NCI-H69 (cell line): ENCODE measurements at places on chromosomes 11 and 22.

DNA sequence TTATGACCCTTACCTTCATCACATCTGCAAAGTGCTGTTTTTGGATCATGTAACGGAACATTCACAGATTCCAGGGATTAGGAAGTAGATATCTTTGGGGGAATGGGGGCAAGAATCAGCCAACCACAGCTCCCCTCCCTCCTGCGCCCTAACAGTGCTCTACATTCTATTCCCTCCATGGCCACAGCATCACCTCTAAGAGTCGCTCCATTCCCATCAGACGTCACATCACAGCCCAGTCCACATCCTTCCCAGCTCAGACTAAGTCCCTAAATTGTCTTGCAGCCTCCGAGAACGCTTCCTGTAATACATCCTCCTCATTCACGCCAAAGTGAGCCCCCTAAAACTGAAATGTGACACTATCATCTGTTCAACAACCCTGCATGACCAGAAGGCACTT is 5.9 kb downstream of the SCGB1D1 start:
- no peak for DNase-seq

- peak; percentile 67 for DNase-seq
Observed at GRCh38 chr22:31488988-31489617, 539 bp downstream of the EIF4ENIF1 start.

DNA sequence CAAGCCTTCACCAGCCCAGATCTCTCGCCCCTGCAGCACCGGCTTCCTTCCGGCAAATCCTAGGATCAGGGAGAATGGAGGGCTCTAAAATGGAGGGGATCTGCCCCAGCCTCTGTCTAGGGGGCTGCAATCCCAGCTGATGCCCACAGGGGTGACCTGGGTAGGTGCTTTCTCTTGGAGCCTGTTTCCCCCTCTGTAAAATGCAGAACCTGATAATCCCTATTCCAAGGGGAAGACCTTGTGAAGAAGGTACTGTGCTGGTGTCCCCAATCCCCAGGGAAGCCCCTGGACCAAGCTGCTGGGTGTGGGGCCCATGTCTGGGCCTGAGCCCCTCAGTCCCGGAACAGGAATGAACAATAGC is 2.8 kb downstream of the EMID1 start:
- DNase-seq = no peak

GRCh38 chr11:95715777-95716241 is 73.8 kb downstream of the FAM76B start:
- DNase-seq = no peak

- no peak for DNase-seq
Observed at GRCh38 chr22:23245045-23245798, 64.9 kb downstream of the BCR start.

GRCh38 chr22:31983911-31984656 is 39.7 kb downstream of the YWHAH start:
- no peak for DNase-seq

- peak; percentile 36 for DNase-seq
Observed at GRCh38 chr11:120121914-120122473, 15.9 kb downstream of the TRIM29 start.

DNA sequence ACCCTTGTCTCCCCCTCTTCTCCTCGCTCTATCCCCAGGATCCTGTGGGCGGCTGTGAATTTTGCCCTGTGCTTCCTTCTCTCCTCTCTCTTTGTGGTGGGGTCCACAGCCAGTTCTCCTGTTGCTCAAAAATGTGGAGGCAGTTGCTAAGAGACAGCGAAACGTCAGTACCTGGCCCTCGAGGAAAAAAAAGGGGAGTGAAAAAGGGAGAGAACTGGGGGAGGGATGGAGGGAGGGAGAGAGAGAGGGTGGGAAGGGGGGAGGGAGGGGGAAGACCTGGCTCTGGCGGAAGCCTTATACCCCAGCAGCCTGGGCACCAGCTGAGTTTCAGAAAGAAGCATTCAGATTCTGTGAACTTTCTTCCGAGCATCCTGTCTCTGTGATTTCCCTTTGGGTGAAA is 2.1 kb upstream of the LRRC55 start:
- no peak for DNase-seq

GRCh38 chr11:121550247-121551030 is 97.7 kb upstream of the SORL1-AS1 start:
- no peak for DNase-seq

DNA sequence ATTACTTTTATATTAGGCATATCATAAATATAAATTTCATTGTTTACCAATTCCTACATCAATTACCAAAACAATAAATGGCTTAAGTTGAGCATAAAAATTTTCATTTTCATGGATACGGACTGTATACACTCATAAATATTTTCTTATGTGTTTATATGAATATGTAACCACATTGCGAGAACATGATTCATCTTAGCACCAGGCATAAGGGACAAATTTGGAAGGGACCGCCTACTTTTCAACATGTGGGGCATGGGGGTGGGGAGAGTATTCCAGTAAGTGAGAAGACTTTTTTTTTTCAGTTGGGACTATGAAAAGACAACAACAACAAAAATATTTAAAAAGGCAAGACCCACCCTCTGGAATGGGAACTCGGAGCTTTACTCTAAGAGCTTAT is 296.1 kb downstream of the RAB38 start:
- DNase-seq = no peak

DNA sequence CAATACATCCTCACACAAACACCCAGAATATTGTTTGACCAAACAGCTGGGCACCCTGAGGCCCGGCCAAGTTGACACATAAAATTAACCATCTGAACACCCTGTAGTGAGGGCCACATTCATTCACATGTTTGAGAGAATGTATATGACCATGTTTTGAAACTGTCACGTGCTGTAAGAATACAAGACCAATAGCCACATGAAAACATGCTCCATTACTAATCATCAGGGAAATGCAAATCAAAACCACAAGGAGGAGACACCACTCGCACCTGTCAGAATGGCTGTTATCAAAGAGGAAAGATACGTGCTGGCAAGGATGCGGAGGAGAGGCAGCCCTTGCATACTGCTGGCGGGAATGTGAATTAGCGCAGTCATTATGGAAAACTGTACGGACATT is 38.3 kb upstream of the IGSF9B start:
- DNase-seq = no peak

DNA sequence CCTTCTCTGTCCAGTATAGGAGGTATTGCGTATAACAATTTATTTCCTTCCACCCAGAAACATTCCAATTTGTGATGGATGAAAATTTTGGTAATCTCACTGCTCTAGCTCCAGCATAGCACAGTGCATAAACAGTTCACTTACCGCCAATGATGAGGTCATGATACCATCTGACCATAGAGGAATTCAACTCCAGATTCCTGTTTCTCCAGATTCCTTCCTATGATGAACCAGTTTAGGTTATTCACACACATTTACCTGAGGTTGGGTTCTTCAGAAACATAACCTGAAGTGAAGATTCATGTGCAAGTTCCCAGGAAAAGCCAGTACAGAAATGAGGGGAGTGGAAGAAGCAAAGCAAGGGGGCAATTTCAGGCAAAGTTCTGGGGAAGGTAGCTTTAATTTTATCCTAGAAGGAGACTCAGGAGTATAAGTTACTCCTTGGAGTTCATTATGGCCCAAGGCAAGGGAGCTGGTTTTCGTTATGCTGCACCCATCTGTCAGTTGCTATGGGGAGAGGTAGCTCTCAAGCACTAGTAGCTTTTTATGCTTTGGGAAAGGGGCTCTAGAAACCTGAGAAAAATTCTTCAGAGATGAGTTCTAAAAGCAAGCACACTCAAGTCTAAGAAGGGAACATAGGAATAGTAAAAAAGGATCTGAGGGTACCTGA is 121.6 kb downstream of the CASP12 start:
- no peak for DNase-seq

GRCh38 chr11:70415191-70415590 is 16.9 kb downstream of the CTTN start:
- no peak for DNase-seq

- no peak for DNase-seq
Observed at GRCh38 chr22:20439556-20439927, 1.9 kb upstream of the SCARF2 start.

DNA sequence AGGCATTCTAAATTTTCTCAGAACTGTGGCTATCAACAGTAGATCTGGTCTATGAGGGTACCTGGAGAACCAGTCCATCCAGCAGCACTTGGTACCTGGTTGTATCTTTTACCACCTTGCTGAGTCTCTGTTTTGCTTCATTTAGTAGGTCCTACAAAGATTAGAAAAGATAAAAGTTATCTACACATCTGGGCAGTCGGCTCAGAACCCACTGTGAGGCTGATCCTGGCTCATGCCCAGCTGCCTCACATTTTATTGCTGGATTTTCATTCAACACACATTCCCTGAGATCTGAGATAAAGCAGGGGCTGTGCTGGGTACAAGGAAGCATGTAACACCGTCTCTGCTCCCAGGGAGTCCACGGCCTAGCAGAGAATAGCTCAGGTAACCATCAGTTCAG is 27.5 kb downstream of the ATP6V1E1 start:
- no peak for DNase-seq

- DNase-seq = no peak
Observed at GRCh38 chr11:69344570-69345145, 50.7 kb downstream of the MYEOV start.

DNA sequence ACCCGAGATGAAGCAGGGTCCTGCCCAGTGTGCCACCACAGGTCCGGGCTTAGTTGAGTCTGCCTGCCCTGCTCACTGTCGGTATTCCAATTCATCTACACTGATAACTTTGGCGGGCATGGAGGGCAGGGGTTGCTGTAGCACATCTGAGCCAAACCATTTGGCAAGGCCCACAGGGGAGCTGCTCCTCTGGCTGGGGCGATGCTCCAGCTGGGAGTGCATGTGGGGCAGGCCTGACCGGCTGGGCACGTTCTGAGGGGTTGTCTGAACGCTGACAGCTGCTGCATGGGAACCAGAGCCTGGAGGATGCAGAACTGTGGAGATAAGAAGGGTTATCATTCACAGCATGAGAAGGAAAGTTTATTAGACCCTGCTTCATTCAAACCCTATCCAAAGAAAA is 40.4 kb downstream of the DRG1 start:
- DNase-seq = no peak

- no peak for DNase-seq
Observed at GRCh38 chr11:35588627-35589026, 29.6 kb upstream of the FJX1 start.

DNA sequence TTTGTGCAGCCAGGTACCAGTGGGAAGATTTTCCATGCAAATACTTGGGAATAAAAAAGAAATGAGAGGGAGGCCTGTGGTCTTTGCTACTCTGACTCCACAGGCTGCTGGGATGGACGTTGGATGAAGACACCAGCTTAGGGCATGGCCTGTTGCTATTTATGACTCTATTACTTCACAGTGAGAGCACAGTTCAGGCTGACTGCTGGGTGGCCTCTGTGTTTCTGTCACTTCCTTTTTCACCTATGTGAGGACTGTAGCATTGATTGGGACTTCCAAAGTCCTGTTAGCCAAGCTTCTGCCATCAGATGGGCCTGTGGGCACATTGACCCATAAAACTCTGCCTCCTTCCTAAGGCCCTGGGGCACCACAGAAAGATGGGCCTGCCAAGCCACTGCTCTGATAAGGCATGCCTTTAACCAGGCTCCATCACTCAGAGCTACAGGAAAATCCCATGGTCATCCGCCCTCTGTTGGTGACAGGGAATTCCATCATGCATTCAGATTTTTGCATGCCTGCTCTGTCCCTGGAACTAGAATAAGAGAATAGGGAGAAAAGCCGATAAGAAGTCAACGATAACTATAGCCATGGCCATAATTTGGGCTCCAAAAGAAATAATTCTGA is 64.6 kb downstream of the KCNJ1 start:
- DNase-seq = peak; percentile 23

DNA sequence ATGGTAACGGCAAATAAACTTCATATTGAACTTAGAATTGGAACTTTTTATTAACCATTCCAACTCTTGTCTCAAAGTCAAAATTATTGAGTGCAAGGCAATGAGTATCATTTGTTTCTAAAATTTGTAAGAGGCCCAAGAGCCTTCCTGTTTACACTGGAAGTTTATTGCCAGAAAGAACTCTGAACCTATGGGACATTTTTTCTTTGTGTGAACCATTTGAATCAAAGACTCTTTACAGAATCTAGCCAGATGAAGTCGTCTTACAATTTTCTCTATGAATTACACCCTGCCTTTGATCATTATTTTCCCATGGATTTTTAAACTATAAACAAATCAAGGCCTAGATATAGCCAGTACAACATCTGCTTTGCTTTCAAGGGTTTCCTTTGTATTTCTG is 2.3 kb upstream of the GUCY1A2 start:
- no peak for DNase-seq

GRCh38 chr11:2806351-2807024 is 79.1 kb downstream of the CDKN1C start:
- DNase-seq = peak; percentile 15

GRCh38 chr11:112627588-112628045 is 333.6 kb upstream of the NCAM1 start:
- no peak for DNase-seq

GRCh38 chr11:12058425-12059115 is 50.1 kb upstream of the DKK3 start:
- no peak for DNase-seq

DNA sequence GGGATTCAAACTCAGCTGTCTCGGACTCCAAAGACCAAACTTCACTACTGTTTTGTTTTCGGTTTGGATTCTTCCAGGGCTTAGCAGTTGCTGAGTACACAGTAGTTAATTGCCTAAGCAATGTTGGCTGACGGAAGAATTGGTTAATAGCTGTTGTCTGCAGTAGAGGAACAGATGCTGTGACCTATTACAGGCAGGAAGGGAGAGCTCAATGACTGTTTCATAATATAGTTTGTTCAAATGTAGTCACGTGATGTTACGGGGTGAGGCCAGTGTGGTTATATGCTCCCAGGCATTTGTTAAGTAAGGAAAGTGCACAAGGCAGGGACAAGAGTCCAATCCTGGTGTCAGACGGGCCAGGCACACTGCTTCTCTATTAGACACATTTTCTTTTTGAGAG is 222.6 kb upstream of the CCDC90B start:
- DNase-seq = peak; percentile 99

GRCh38 chr11:96113193-96113681 is 189.3 kb upstream of the MTMR2 start:
- no peak for DNase-seq
